ENCODE measurements at places on chromosomes 5 and 9.

DNA sequence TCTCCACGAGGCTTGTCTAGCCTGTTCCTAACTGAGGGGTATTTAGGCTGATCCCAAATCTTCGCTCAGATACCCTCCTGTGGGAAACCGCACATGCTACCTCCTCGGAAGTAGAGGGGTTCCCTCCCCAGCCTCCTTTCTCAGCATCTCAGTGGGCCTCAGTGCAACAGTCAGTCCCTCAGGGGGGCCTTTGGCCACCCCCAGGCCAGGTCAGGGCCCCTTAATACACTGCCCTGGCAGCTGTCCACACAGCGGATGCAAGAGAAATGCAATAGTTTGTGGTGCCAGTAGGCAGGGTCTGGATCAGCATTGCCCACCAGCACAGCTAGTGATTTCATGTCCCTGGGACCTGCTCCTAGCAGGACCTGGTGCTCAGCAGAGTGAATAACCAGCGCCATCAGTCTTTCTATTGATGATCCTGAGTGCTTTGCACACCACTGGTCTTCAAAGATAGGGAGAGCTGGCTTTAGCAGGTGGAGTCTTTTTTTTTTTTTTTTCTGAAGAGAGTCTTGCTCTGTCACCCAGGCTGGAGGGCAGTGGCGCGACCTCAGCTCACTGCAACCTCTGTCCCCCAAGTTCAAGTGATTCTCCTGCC lies 7.5 kb downstream of the PLPP7 start:
- DNase-seq: no peak

DNA sequence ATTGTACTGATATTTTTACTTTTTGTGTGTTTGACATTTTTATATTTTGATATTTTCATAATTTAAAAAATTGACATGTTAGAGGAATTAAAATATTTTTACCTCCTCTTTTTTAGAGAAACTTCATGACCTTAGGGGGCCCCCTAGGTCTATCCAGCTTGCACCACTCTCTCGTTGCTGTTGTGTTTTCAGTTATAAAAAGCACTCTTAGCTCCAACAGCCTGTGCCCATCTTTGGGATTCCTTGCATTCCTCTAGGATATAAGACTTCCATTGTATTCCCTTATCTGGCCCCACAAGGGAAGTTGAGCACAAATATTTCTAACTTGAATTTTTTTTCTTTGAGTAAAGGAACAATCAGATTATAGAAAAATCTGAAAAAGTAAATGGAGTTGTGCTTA lies 245.3 kb downstream of the SH3GL2 start:
- no peak for DNase-seq

GRCh38 chr5:138037907-138038633 lies 5.2 kb upstream of the FAM13B start:
- DNase-seq: no peak

DNA sequence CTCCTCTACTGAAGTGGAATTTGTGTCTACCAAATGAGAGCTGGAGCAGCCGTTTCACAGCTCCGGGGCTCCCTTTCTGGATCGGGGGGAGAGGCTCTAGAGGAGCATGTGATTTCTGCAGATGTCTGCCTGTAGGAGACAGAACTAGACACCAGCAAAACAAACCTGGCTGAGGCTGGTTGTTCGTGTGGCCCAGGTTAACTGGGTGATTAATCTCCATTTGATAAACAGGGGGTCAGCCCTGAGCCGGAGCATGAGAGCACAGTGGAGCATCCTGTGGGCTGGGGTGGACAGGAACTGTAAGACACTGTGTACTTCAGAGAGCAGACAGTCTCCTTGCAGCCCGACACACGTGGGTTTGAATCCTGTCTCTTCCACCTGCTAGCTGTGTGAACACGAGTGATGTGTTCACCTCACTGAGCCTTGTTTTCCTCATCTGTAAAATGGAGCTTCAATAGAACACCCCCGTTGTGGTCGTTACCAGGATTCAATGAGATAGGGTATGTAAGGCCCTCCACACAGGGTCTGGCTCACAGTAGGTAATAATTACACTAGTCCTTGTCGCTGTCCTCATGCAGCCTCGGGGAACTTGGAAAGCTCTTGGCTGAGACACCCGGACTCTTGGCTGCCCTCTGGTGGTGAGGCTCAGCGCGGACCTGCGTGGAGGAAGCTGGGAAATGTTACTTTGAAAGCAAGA lies 12.9 kb downstream of the CXCL14 start:
- peak; percentile 66 for DNase-seq

- no peak for DNase-seq
Measured at GRCh38 chr9:93976973-93977372, 21.8 kb upstream of the BARX1 start.

GRCh38 chr9:135757356-135757755 lies 55.4 kb downstream of the KCNT1 start:
- DNase-seq: no peak

DNA sequence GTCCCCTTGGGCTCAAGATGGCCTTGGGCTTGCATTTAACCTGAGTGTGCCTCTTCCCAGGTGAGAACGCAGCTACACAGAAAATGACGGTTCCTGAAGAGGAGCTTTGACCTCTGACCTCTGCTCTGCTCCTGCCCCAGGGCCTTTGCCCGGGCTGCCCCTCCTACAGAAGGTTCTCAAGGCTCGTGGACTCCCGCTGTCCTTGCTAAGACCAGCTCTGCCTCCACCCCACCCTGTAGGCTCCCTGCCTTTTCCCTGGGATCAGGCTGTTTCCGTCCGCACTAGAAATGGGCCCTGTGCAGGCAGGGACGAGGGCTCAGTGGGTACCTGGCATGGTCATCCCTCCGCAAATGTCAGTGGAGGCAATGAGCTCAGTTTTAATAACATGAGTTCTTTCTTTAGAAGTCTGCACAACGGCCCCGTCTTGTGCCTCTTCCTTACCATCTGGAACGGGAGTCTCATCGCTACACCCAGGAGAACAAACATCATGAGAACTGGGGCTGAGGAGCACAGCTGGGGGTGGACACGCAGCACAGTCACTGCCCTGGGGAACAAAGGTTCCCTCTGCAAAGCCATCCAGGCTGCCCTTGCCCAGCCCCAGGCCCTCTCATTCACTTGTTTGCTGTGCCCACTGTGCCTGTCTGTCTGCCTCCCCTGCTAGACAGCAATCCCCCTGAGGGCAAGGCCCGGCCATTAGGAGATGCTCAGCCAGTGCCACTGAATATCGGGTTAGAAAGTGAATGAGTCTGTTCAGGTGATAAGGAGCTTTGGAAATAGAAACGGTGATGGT lies 26.7 kb upstream of the LPCAT1 start:
- DNase-seq: no peak

DNA sequence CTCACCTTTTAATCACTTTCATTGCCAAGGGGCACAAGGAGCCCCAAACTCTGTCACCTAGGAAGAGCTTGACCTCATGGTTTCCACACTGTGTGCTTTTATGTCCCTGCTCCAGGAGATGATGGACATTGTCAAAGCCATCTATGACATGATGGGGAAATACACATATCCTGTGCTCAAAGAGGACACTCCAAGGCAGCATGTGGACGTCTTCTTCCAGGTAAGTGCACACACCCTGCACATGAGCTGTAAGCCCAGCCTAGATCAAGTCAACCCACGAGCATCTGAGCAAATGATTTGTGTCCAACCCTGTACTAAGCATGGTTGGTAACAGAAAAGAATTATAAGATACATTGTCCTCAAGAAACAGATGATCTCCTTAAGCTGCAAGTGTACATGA lies 50.8 kb upstream of the GABRP start:
- DNase-seq: no peak

DNA sequence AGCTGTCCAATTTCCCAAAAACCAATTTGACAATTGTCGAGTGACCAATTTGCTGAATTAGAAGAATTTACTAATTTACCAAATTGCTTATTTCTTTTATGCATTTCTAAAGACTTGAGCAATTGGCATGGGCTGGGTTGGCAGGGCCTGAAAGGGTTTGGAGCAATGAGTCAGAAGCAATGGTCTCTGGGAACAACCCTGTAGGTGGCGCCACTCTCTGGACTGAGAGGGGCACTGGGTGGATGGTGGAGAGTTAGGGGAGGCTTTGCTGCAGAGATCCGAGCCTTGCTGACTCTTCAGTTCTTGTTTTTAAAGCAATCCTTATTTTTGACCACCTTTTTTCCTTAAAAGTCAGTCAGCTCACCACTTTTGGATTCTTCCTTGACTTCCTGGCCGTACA lies 71.5 kb upstream of the RPS23 start:
- peak; percentile 21 for DNase-seq

DNA sequence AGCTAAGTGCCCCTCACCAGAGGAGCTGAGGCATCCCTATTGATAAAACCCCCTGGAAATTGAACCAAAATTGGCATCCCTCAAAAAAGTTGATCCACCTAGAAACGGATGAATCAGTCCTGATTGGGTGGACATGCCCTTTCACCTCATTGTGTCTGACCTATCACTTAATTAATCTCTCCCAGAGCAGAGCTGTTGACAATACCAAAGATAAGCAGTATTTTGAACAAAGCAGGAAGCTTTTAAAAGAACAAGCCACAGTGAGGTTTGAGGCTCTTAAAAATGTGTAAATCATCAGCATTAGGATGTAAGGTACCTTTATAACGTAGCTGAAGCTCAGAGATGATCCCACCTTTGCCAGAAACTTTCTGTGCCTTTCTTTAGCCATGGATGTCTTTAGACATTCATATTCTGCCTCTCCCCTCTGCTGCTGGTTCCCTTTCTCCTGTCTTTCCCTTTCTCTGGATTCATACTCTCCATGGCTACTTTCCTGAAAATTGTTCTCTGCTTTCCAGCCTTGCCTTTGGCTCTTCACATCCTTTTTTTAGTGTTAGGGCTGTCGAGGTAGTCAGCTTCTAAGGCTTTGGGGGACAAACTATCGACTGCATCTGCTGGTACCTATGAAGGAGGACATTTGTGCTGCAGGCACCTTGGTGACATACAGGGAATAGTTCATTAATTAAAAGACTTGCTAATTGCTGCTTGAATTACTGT lies 7.8 kb upstream of the LHX2 start:
- no peak for DNase-seq

DNA sequence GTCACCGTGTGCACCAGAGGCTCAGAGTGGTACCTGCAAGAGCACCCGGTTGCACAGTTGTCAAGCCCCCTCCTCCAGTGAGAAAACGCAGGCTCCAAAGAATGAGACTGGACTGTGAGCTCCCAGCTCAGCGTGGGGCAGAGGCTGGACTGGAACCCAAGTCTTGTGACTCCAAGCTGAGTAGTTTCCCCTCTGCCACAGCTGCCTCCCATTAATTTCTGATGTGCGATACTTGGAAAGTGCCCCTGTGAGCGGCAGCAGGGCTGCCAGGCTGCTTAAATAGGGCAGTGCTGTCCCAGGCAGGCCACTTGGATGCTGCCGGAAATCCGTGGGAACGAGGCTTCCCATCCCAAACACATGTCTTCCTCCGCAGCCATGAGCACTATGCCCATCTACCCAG lies 62.2 kb upstream of the ANGPTL2 start:
- DNase-seq: no peak

GRCh38 chr9:127854184-127854806 lies at the start of gene ENG:
Gene ENG (minus strand): TSS chr9:127854658. CDS start chr9:127854355, 303 bp downstream.
- DNase-seq: no peak

- DNase-seq: no peak
Measured at GRCh38 chr5:73994963-73995362, 369.0 kb downstream of the ARHGEF28 start.

GRCh38 chr9:17994695-17995425 lies 416.0 kb downstream of the SH3GL2 start:
- no peak for DNase-seq

DNA sequence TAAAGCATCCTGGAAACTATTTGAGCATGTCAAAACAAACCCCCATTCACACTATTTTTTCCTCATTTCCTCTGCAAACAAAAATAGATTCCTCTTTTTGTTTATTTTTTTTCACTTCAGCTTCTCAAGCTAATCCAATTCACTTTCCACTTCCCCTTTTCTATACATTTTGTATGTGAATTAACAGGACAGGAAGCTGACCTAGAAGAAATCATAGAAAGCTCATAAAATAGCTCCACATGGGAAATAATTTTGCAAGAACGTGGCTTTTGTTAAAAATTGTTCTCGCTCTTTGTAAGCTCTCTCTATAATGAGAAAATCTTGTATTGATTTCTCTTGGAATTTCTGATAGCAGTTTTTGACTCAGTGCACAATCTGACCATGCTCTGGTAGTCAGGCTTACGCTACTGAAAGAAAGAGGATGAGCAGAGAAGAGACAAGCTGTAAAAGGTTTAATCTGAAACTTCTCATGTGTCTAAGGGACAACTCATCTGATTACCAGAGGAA lies 215.8 kb downstream of the ADAMTS12 start:
- no peak for DNase-seq

GRCh38 chr9:114937516-114937915 lies 7.1 kb upstream of the TNFSF8 start:
- no peak for DNase-seq

DNA sequence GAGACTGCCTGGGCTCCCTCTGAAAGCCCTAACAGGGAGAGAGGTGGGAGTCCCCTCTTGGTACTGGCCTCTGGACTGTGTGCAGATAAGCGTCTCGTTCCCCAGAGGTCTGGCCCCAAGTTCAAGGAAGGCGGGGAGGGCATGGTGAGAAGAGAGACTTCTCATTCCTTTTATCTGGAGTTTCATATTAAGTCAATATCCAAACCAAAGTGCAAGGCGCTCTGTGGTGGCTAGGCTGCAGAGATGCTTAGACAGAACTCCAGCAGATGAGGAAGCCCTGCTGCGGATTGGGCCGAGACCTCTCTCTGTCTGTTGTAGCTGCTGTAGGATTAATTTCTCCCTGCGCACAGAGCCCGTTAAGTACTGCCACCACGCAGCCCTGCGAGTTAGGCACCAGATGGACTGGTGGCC lies 16.0 kb downstream of the MVB12B start:
- no peak for DNase-seq

GRCh38 chr9:114403153-114403756 lies 15.5 kb upstream of the AKNA start:
- DNase-seq: no peak

DNA sequence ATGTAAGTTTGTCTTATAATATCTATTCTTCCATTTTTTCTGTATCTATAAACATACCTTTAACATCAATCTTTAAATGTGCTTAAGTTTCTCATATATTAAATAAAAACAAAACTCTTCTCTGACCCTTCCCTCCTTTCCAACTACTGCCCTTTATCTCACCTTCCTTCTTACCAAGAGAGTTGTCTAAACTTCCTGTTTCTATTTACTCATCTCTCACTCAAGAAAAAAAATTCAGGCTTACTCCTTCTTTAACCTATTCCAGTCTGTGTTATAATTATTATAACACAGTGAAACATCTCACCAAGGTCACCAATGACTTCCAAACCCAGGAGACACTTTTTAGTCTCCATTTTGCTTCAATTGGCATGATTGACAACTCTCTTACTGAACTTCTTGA lies 140.9 kb downstream of the CCDC171 start:
- DNase-seq: no peak

- no peak for DNase-seq
Measured at GRCh38 chr5:35242702-35243258, 12.5 kb upstream of the PRLR start.
